Bronchial smooth muscle cell (primary cell): ENCODE measurements at places on chromosomes 11 and 22. TPM values are rescaled to one million over a fixed set of nuclear protein-coding genes. Genes with fewer than 3 reads are reported as not detected.

ABCG4 gene
- total RNA-seq, result 0.09 and 0.16 TPM in 2 replicates

OR2D2 gene
- 0.09 and 0.16 TPM in 2 replicates for total RNA-seq

PANX3 gene
- not detected in 2 replicates for total RNA-seq

SHANK2 gene
- total RNA-seq, result 0.32 and 0.43 TPM in 2 replicates

POLR2F gene
- total RNA-seq, result 64.2 and 72.6 TPM in 2 replicates
